ENCODE measurements at places on chromosomes 7 and 10. TPM values are rescaled to one million over a fixed set of nuclear protein-coding genes. Genes with fewer than 3 reads are reported as not detected.

ACBD7 gene
- total RNA-seq, result 1.3 TPM

SLC26A5 gene
- not detected for total RNA-seq

HYAL4 gene
- total RNA-seq, result 0.64 TPM

MKX gene
- total RNA-seq, result 6.9 TPM

OR2A5 gene
- total RNA-seq, result not detected

CHAT gene
- total RNA-seq, result not detected

IDE gene
- total RNA-seq, result 41.6 TPM

GHRHR gene
- total RNA-seq, result not detected

ENTPD1 gene
- 0.86 TPM for total RNA-seq

PLAC9 gene
- 0.64 TPM for total RNA-seq

TMEM213 gene
- total RNA-seq, result not detected

OR2F2 gene
- total RNA-seq, result not detected

PILRA gene
- 0.43 TPM for total RNA-seq

DNA sequence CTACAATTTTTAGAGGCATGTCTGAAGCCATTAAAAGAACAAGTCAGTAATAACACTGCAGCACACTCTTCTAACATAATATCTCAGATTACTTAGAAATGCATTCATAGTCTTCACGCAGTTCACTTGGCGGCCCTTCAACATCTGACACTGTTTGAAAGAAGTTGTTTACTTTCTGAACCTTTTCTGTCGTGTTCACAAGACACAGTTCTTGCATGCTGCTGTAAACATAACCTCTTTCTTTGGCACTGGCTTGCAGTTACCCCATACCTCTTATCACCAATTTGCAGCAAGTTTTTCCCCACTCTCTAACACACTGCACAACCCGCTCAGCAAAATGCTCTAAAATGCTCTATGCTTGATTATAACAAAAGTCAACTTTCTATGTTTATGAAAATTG is 12.0 kb downstream of the PIP4K2A start:
- DNase-seq, result peak; percentile 89

DNA sequence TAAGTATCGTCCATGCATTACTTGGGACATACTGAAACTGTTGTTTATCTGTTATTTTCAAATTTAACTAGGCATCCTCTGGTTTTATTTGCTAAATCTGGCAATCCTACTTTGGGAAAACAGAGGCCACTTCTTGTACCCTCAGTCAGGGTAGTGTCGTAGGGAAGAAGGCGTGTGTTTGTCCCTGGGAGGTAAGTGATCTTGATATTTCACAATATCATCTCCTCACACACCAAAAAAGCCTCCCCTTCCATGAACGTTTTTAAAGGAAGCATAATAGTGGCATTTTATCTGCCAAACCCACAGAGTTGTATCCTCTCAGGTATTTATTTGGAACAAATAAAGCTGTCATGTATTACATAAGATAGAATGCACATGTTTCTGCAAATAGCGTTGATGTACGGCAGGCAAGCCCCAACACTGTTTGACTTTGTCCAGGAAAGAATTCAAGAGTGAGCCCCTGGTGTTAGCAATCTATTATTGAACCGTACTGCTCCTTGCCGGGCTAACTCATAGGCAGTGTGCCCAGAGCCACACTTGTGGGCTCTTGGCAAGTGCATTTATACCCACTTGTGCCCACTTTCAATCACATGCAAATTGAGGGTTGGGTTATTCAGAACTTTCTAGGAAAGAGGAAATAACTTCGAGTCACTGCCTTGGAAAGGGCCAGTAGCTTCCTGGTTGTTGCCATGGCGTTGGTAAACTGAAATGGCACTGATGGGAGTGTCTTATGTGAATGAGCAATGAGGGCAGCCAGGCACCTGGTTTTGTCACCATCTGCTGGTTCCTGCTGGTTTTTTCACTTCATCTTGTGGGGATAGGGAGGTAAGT is 266.0 kb downstream of the USP6NL start:
- peak; percentile 9 for DNase-seq

GRCh38 chr10:34667177-34667576 is 147.9 kb downstream of the PARD3 start:
- DNase-seq, result no peak

GRCh38 chr7:156446990-156447389 is 193.6 kb upstream of the RNF32 start:
- DNase-seq, result no peak

- peak; percentile 51 for DNase-seq
These were observed 166.8 kb downstream of the IQUB start for GRCh38 chr7:123367484-123368122.

GRCh38 chr10:59611048-59611447 is 98.6 kb downstream of the SLC16A9 start:
- DNase-seq, result no peak

DNA sequence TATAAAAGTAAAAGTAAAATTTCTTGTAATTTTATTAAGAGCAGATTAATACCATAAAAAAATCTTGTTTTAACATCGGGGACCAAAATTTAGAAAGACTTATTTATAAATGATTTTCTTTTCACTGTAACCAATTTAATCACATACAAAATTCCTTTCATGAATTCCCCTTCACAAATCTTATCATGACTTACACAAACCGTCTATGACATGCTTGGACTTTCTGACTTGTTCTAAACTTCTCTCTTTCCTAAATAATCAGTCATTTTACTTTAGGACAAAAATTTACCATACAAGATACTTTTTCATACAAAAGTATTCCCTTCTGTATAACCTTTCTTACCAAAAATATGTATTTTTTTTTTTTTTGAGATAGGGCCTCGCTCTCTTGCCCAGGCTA is 9.3 kb downstream of the CROT start:
- DNase-seq, result no peak

GRCh38 chr7:127792528-127793342 is 140.7 kb downstream of the SND1 start:
- DNase-seq, result no peak

GRCh38 chr10:81917666-81918065 is 42.7 kb downstream of the NRG3 start:
- no peak for DNase-seq

DNA sequence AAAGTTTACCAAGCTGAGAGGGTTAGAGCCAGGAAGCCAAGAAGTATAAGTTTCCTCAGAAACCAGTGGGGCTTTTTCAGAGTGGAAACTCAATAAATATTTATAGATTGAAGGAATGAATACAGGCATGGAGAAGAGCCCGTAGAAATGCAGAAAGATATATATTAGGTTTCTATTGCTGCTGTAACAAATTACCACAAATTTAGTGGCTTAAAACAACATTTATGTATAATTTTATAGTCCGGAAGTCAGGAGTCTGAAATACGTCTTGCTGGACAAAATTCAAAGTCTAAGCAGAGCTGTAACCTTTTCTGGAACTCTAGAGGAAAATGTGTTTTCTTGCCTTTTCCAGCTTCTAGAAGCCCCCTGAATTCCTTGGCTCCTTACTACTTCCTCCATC is 107.3 kb upstream of the SEMA3D start:
- no peak for DNase-seq

DNA sequence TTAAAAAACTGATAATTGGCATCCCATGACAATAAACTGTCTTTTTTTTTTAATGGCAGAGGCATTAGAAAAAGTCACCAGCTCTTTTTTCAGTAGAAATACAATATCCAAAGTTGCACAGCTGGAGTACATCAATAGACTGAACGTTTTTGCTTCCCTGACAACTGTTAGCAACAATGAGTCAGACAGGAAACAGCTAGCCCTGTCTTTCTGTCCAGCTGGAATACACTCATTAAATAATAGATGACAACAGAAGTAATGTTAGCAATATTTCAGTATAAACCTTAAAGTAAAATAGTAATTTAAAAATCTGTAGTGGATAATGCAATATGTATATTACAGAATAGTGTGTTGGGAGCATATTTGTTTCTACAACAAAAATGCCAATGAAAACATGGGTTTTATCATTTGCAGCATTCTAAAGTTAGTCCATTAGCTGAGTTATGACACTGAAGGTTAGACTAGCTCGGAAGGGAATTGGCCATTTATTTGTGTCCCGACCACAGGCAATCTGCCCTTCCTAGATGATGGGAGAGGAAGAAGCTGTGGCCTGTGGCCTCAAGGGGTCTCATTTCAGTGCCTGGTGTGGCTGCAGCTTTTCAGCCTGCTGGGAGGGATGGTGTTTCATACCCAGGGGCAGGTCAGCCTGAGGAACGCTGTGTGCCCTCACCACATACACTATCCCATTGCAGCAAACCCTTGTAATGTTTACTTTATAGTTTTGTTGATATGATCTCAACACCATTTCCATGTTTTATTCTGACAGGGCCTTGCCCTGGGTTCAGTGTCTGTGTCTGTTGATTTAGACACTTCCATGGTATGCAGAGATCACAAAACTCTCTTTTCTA is 173.3 kb downstream of the SLC16A9 start:
- peak; percentile 75 for DNase-seq

DNA sequence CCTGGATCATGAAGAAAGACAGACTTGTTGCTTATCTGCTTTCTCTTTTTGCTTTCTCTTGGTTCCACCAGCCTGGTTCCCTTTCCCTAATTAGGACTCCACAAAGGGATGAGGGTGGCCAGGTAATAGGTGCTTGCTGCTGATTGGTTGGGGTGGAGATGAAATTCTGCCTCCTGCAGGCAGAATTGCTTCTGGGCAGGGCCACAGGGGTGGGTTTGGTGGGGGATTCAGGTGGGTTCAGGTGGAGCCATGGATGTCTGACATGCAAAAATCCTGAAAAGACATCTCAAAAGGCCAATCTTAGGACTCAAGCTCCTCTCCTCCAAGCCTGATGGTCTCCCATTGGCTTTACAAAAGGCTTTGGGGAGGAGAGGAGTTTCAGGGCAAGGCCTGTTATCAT is 25.4 kb upstream of the ACHE start:
- DNase-seq, result no peak
